ENCODE measurements at places on chromosomes 1 and 21. TPM values are rescaled to one million over a fixed set of nuclear protein-coding genes. Genes with fewer than 3 reads are reported as not detected.

GRCh38 chr1:31776516-31776915, 12.4 kb upstream of the ADGRB2 start:
- no peak for DNase-seq

DNA sequence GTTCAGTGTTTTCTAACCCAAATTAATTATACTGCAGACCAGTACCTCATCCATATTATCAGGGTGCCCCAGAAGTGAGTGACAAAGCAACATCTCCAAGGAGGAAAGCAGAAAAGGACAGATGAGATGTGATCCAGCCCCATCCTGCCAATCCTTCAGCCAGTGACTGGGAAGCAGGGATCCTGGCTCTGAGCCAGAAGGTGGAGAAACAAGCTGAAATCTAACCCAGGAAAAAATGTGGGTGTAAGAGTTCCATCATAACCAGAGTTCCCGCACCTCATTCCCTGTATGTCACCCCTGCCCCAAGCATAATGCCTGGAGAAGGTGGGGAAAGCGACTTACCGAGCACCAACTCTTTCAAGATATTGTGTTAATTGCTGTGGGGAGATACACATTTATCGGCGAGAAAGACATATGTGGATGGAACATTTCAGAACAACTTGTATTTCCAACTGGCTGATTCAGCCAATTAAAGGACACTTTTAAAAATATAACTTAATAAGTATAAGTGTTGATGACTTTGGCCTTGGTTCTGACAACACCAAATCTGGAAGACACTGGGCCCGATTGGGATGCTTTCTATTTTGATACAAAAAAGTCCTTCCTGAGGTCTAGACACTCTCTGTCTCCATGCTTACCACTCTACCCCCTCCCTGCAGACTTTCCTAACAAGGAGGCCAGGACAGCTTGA, 14.9 kb downstream of the PLEKHA6 start:
- no peak for DNase-seq

GRCh38 chr21:17527240-17527639, 14.4 kb downstream of the CXADR start:
- DNase-seq = peak; percentile 78

- DNase-seq = peak; percentile 58
Measured at GRCh38 chr1:44012404-44012803, 18.9 kb downstream of the SLC6A9 start.

- peak; percentile 97 for DNase-seq
Measured at GRCh38 chr21:45427331-45428271, 22.6 kb downstream of the COL18A1 start.

DNA sequence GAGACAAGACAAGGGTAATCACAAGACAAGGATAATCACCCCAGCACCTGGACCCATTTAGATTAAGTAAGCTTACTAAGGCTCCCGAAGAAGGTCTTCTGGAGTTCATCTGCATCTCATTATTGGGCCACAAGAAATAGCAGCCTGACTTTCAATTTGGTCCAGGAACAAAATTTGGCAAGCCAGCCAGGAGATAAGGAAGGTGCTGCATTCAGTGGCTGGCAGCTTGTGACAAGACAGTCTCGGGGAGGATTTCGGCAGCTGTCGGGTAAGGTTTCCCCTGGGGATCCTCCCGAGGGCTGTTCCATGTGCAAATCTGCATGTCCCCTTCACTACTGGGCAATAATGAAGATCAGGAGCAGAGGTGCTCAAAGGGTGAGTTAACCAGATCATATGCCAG, 195.2 kb downstream of the FCRL5 start:
- DNase-seq = no peak

GRCh38 chr1:245621589-245621988, 466.8 kb downstream of the KIF26B start:
- peak; percentile 11 for DNase-seq

GRCh38 chr1:10292188-10292587, 81.8 kb downstream of the KIF1B start:
- DNase-seq = peak; percentile 44

- DNase-seq = no peak
Measured at GRCh38 chr1:30537279-30537678, 186.1 kb downstream of the MATN1 start.

DNA sequence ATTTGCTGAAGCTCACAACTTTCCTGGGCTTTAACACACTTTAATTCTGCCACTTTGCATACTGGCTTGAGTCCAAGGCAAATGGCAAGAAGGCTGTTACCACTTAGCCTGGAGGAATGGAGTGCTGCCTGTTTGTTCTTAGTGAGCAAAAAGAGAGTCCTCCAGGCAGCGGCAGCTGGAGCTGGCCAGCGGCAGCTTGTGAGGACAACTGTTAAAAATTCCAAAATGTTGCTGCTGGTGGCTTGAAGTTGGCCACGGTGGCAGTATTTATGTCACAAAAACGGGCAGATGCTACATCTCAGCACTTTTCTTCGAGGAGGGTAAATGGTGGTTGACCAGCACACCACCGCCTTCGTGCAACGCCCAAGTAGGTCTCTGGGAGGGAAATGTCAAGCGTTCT, 27.3 kb downstream of the STPG1 start:
- no peak for DNase-seq

GRCh38 chr1:205258719-205259118, 31.0 kb downstream of the TMCC2 start:
- peak; percentile 34 for DNase-seq

DNA sequence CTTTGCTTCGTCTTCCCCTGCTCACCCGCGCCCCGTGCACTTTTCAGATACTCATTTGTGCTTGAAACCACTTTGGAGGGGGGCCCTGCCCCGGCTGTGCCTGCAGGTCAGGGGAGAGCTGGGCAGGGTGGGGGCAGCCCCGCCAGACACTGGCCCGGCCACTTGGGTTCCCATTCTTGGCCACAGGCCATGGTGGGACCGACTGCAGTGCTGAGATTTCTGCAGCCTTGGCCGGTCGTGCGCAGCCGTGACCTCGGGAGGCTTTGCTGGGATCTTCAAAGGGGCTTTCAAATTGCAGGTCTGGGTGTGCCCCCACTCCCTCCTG, 54.5 kb upstream of the TTC34 start:
- no peak for DNase-seq

DNA sequence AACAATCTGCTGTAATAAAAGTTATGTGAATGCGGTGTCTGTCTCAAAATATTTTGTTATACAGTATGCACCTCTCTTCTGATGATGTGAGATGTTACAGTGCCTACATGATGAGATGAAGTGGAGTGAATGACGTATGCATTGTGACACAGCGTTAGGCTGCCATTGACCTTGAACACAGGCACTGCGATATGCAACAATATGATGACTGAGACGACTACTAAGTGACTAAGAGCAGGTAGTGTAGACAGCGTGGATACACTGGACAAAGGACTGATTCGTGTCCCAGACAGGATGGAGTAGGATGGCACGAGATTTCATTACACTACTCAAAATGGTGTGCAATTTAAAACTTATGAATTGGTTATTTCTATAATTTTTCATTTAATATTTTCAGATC, 8.4 kb downstream of the SGIP1 start:
- no peak for DNase-seq

DNA sequence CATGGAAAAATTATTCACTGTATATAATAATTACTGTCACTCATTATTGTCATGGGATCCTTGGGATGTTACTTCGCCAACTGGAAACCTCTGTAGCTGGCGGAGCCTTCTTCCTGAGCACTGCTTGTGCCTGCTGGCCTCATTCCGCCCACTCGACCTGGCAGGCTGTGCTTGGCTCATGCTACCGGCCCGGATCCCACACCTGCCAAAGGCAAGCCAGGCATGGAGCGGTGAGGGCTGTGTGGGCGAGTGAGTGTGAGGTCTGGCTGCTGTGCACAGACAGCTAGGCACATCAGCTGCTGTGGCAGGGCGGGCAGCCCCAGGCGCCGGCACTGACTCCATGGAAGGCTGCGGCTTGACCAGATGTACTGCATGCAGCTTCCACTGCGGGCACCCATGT, 78.4 kb downstream of the DISP1 start:
- no peak for DNase-seq

PGLYRP3 gene
- total RNA-seq = not detected

OPRD1 gene
- not detected for total RNA-seq

FAM163A gene
- total RNA-seq = not detected

CTSE gene
- total RNA-seq = not detected

MIXL1 gene
- total RNA-seq = not detected

SYNJ1 gene
- 16.2 TPM for total RNA-seq

NFASC gene
- 1.6 TPM for total RNA-seq

RPS6KA1 gene
- total RNA-seq = 111 TPM

TOR1AIP1 gene
- 21.3 TPM for total RNA-seq

AIRE gene
- not detected for total RNA-seq

IGSF9 gene
- 19.9 TPM for total RNA-seq

All from PC-3 (cell line).